HTR-8/SVneo (cell line): ENCODE measurements at places on chromosomes 4 and X.

GRCh38 chr4:38062776-38063097 lies 102.5 kb downstream of the PTTG2 start:
- no peak for DNase-seq

- DNase-seq = no peak
Measured at GRCh38 chrX:19960913-19961312, 29.9 kb downstream of the BCLAF3 start.

DNA sequence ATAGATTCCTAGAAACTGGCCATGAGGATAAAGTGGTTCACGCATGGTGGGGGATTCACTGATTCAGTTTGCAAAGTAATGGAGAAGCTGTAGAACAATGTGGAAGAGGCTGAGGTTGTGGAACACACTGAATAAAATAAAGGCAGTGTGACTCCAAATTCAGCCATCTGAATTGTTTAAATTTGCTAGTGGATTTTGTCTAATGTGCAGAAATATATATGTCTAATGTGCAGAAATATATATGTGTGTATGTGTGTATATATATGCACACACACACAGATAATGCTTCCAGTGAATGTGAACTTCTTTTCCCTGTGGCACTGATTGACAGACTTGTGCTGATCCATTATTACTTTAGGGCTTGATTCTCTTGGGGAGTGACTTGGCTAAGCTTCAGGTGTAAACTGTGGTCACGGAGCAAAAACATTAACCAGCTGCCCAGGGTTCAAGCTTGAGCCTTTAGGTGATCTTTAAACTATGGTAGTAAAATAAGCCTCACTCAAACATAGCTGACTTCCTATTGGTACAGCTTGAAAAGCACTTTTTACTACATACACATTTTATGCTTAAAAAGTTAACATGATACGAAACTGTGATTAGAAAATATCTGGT lies 3.5 kb downstream of the STBD1 start:
- DNase-seq = no peak

DNA sequence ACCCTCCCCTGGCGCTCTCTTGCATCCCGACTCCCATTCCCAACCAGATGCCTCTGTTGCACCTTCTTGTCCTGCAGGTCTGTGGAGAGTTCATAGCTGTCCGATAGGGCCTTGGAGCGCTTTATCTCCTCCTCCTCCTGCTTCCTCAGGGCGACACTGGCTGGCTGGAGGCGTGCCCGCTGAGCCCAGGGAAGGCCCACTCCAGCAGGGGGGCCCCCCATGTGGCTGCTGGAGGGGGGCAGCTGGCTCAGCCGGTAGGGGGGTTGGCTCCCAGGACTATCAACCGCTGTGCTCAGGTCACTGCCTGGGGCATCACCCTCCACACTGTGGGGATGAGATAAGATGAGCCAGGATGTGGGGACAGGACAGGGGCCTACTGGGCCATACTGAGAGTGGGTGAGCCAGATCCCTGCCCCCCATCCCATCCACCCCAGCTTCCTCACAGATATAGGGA lies 25.6 kb downstream of the IQSEC2 start:
- DNase-seq = no peak

- DNase-seq = peak; percentile 70
Measured at GRCh38 chr4:168480931-168481611, 779 bp upstream of the DDX60L start.

- DNase-seq = no peak
Measured at GRCh38 chrX:137172317-137172948, 138.6 kb upstream of the GPR101 start.

DNA sequence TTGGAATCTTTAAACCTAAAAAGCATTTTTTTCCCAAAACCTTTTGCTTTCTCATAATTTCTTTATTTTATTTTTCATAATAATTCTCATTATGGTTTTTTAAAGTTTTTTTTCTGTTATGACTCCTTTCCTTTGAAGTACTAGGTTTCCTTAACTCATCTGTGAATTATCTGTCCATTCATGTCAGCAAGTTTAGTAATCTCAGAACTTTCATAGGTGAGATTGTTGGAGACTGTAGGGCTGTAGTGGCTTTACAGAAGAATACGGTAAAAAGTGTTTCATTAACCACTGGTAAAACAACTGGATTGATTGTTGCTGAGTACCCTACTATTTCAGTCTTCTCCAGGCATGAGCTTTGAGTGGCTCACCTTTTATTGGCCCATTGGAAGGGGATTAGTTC lies 361.7 kb upstream of the PPP1R2C start:
- no peak for DNase-seq

DNA sequence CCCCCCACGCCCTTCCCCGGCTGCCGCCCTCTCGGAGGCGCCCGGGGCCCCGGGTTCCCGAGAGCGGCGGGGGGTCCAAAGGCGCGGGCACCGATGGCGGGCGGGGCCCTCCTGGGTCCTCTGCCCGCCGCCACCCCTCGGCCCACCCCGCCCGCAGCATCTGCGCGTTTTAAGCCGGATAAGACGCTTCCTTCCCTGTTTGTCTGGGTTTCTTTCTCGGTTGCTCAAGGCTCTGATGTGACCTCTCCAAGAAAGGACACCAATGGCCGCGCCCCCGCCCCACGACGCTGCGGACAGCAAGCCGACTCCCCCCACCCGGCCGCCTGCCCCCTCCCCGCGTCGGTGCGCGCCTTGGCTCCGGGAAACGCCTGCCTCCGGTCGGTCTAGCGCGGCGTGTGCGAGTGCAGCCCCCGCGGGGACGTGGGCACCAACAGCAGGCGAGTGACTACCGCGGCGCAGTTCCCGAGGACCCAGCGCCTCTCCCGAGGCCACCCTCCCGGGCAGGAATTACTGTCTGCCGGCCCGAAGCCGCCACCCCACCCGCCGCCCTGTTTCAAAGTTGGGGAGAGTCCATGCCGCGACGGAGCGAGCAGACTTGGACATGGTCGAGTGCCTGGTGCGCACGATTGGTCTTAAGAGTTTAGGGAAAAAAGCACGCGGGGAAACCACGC lies 21.1 kb upstream of the HMX1 start:
- no peak for DNase-seq

DNA sequence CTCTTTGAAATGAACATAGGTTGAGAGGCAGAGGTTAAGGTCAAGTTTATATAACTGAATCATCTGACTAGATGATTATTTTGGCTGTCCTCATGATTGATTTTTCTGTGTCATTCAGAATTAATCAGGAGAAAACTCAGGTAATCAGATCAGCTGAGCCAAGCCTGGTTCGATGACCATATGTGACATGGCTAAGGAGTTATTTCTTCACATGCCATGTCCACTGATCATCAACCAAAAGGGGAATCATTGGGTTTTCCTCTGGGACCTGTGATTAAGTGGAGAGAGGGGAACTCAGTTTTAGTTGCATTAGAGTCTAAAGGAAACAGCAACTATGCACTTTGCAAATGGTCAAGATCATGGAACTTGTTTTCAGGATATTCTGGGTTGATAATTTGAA lies 20.3 kb upstream of the PACRGL start:
- DNase-seq = no peak

DNA sequence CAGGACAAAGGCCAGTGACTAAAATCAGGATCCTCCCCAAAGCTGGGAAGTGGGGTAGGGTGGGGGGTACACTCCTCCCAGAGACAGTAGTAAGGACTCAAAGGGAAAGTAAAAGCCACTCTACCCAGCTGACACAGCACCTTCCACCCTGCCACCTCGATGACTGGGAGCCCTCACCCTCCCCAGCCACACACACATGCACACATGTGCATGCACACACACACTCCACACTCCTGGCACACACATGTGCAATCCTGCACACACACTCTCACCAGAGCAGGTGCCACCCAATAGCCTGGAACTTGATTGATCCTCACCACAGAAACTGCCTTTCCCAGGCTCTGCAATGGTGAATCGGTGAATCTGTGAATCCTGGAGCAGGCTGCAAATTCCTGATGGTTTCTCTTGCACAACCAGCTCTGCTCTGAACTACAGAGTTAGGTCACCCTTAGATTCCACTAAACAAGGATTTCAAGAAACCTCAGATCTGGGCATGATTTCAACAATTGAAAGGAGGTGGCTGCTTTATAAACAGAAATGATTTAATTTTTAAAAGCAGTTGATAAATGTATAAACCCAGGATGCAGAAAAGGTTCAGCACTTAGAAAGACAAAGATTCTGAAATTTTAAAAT lies 21.5 kb downstream of the AMOT start:
- DNase-seq = peak; percentile 14

- DNase-seq = no peak
Measured at GRCh38 chr4:178894126-178894525, 1451.9 kb upstream of the AGA start.

- DNase-seq = no peak
Measured at GRCh38 chr4:76904646-76905190, 6.8 kb upstream of the SOWAHB start.

DNA sequence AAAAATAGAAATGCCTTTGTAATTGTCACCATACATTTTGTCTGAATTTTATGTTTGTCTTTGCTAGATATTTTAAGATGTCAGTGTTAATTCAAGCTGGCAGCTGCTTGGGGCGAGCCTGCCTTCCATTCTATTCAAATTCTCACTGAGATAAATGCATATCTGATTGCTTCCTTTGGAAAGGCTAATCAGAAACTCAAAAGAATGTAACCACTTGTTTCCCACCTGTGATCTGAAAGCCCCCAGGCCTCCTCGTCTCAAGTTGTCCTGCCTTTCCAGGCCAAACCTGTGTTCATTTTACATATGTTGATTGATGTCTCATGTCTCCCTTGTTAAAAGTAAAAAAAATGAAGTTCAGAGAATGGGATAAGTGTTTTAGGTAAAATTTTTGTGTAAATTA lies 318.7 kb upstream of the TECRL start:
- DNase-seq = no peak

DNA sequence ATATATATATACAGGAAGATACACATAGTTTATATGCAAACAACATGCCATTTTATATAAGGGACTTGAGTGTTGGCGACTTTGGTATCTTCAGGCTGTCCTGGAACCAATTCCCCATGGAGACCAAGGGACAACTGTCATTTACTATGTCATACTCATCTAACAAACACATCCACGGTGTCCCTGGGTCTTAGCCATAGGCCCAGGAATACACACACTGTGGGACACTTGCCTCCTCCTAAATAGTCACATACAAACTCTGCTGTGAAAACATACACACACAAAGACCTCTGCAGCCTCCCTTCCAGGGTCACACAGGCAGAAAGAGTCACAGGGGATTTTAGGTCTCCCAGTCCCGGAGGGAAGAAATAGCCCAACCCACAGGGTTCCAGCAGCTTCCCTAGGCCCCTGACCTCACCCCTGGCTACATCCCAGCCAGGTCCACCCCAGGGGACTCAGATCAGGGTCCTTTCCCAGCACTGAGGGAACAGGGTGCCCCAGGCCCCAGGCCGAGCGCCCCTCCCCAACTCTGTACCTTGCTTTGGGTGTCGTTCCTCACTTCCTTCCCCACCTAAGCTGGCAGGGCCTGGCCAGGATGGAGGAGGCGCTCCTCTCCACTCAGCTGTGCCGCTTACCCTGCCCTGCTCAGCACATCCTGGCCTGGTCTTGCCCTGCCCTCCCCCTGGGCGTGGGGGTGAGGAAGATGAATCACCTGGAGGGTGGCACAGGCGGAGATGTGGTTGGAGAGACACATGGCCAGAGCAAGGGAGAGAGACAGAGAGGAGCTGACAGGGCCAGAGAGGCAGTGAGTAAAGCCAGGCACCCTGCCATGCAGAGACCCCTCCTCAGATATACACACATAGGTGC lies 21.8 kb downstream of the FGD1 start:
- DNase-seq = no peak

- no peak for DNase-seq
Measured at GRCh38 chrX:12223650-12224049, 85.4 kb downstream of the FRMPD4 start.

- DNase-seq = no peak
Measured at GRCh38 chr4:42391981-42392380, 5.3 kb upstream of the SHISA3 start.

DNA sequence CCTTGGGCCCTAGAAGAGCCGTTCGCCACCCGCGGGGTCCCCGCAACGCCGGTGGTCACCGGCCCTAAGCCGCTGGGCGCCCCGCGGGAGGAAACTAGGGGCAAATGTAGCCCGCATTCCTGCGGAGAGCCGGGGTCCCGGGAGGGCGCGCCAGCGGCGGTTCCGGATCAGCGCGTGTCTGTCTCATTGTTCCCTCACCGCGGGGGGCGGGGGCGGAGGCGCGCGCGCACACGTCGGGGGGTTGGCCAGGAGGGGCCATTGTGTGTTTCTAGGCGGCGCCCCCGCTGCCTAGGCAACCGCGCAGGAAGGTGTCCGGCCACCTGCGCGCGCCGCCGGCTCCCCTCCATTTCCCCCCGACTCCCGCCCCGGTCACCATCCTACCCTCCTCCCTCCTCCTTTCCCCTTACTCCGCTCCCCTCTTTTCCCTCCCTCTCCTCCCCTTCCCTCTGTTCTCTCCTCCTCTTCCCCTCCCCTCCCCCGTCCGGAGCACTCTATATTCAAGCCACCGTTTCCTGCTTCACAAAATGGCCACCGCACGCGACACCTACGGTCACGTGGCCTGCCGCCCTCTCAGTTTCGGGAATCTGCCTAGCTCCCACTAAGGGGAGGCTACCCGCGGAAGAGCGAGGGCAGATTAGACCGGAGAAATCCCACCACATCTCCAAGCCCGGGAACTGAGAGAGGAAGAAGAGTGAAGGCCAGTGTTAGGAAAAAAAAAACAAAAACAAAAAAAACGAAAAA lies 789 bp upstream of the DDX3X start:
- peak; percentile 70 for DNase-seq

- no peak for DNase-seq
Measured at GRCh38 chr4:27008679-27009078, 148.0 kb downstream of the STIM2 start.

GRCh38 chr4:33959519-33959918 lies 2284.8 kb downstream of the ARAP2 start:
- no peak for DNase-seq

DNA sequence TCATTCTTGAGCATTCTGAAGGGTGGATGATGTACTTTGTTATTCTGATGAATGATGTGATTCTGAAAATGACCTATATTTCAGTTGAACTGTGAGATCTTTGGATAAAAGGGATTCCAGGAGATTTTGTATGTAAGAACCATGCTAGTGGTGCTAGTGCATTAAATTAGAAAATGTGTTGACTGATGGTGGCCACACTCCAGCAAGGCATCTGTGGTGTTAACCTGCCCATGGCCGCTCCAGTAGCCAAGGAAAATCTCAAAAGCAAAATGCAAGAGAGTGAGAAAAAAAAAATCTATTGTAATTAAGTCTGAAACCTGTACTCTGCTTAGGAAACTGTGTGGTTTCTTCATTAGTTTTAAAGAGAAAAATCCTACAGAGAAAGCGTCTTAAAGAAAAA lies 93.5 kb downstream of the WWC2 start:
- no peak for DNase-seq

GRCh38 chr4:183201331-183201730 lies 102.3 kb downstream of the WWC2 start:
- no peak for DNase-seq

GRCh38 chrX:51905711-51906110 lies 12.3 kb downstream of the MAGED1 start:
- no peak for DNase-seq

GRCh38 chrX:49925176-49925575 lies 2.8 kb downstream of the CLCN5 start:
- DNase-seq = no peak

DNA sequence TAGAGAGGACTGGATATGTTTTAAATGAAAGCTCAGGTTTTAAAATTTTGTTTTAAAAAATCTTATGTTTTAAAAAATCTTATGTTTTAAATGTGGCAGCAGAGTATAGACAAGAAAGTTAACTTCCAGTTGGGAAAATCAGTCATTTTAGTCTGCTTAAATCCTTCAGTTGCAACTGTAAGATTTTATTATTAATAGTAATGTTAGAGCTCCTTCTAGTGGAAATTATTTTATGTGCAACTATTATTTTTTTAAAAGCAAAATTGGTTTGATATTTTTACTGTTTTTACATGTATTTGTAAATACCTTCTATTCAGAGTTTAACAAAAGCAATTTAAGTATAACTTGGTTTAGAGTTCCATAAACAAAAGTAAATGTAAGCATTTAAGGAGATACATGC lies 8.5 kb upstream of the NUDT6 start:
- no peak for DNase-seq
